Tibial nerve (tissue), 4 donors: ENCODE measurements at places on chromosomes 1 and 21.

DNA sequence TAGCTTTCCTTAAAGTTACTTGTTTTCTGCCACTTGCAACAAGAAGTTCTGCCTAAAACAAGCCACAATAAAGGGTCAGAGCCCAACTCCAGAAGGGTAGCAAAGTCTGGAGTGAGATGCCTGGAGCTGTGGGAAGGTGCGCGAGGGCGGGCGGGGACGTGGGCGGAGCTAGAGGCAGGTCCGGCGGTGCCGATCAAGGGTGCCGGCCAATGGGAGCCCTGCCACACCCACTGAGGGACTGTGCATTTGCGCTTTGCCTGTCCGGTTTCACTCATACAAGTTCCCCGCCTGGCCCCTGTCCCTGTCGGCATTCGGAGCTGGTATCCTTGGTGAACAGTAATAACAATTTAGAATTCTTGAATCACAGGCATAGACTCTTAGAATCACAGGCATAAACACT lies 732.4 kb downstream of the MATN1 start:
- no peaks in the 10 kb centered on the region for H3K4me1 ChIP-seq
- DNase-seq = no peak

DNA sequence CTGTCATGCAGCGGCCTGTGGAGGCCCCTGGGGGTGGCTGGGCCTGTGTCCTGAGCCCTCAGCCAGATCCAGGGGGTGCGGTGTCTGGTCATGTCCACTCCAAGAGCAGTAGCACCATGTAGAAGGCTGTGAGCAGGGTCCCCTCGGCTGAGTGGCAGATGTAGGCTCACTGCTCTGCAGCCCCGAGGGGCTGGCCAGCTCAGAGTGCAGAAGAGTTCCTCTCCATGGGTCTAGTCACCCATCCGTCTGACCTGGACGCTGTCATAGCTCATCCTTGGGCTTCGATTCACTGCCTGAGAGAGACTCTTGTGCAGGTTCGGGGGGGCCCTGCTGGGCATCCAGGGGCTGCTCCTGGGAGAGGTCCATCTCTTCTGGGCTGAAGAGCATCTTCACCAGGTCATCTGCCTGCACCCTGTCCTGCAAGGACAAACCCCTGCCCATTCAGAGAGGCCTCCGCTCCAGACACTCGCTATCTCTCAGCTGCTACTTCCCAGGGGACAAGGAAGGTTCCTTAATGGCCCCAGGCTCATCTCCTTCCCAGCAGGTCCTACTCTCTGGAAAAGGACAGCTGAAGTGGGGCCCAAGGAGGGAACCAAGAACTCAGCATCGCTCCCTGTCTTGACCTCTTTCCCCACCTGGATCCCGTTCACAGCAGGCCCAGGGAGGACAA lies 6.5 kb upstream of the CLDN19 start:
- no peaks in the 10 kb centered on the region for H3K27me3 ChIP-seq
- peaks cover 4% of the 10 kb centered on the region for H3K36me3 ChIP-seq
- H3K4me3 ChIP-seq = no peak overlapping the region
- peak; percentile 10 for DNase-seq

GRCh38 chr1:200005165-200005564 lies 22.3 kb upstream of the NR5A2 start:
- H3K27me3 ChIP-seq = no peaks in the 10 kb centered on the region
- DNase-seq = no peak
- no peaks in the 10 kb centered on the region for H3K36me3 ChIP-seq
- no peaks in the 10 kb centered on the region for H3K4me1 ChIP-seq
- no peak overlapping the region for H3K4me3 ChIP-seq

DNA sequence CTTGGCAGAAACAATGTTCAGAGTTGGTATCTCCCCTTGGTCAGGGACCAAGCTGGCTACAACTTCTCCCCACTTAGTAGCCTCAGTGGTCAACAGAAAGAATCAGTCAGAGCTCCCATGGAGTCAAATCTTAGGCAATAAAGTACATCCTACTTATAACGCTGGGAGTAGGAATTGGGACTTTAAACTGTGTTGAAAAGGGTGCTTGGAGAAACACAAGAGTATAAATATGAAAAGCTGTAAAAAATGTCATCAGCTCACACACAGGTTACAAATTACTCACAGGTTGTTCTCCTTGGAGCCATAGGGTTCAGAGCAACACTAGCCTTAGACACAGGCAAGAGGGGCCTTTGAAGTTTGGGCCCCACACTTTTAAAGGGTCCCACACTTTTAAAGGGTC lies 67.4 kb downstream of the WLS start:
- H3K27ac ChIP-seq = no peak overlapping the region
- no peaks in the 10 kb centered on the region for H3K27me3 ChIP-seq
- no peaks in the 10 kb centered on the region for H3K36me3 ChIP-seq
- no peak for DNase-seq

GRCh38 chr1:25106352-25106751 lies 126.0 kb downstream of the SYF2 start:
- no peak overlapping the region for H3K4me3 ChIP-seq
- H3K4me1 ChIP-seq = no peaks in the 10 kb centered on the region
- no peak overlapping the region for H3K27ac ChIP-seq
- no peak for DNase-seq
- no peaks in the 10 kb centered on the region for H3K36me3 ChIP-seq
- H3K27me3 ChIP-seq = peaks cover 11% of the 10 kb centered on the region

GRCh38 chr1:226980122-226980560 lies 40.0 kb downstream of the COQ8A start:
- no peak overlapping the region for H3K4me3 ChIP-seq
- no peaks in the 10 kb centered on the region for H3K27me3 ChIP-seq
- DNase-seq = no peak
- H3K4me1 ChIP-seq = peaks cover 7% of the 10 kb centered on the region
- peaks cover 71% of the 10 kb centered on the region for H3K36me3 ChIP-seq
